ENCODE measurements at places on chromosomes 7 and 10.

DNA sequence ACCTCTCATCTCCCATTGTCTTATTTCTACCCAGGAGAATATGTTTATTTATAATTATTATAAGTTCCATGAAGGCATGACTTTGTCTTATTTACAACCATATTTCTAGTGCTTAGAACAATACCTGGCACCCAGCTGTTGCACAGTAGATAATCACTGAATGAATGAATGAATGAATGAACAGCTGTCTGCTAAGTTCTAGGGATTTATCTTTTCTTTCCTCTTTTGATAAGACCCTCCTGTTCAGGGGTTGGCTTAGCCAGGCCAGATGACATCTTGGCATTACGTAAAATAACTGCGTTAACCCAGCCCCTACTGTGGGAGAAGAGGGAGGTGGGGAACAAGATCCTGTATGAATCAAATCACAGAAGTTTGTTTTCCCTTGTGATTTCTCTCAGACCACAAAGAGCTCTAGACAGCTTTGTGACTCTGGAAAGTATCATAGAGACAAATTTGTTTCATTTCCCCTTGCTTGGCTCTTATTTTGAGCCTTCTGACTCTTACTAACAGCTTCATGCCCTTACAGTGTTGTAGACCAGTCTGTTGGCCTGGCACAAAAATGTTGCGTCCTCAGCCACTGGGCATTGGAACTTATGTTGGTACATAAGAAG lies 8.4 kb downstream of the ZNF862 start:
- no peak for DNase-seq

GRCh38 chr10:1687190-1687589 lies 50.1 kb downstream of the ADARB2 start:
- no peak for DNase-seq

- DNase-seq, result no peak
Observed at GRCh38 chr7:75559355-75559975, 67.3 kb downstream of the SPDYE5 start.

- no peak for DNase-seq
Observed at GRCh38 chr10:59779756-59780533, 26.7 kb upstream of the MRLN start.

GRCh38 chr10:100728928-100729861 lies 16.2 kb upstream of the PAX2 start:
- DNase-seq, result no peak

Measured in HS-27A (cell line).